ENCODE measurements at places on chromosomes 2 and 18.

DNA sequence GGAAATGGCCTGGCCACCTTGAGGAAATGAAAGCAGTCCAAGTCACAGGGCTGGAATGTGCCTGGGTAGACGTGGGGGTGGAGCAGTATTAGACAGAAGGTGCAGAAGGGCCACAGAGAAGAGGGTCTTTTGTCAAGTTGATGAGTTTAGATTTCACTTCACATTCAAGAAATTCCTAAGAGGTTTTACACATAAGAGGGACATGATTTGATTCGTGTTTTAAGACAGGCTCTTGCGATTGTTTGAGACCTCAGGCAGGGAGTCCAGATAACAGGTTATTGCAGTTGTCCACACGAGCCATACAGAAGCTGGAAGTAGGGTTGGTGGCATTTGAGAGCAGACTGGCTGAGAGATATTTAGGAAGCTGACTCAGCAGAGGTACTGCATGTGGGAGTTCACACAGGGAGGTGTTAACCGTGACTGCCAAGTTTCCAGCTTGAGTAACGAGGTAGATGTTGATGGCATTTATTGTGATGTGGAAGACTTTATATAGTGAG is 64.6 kb downstream of the NEB start:
- DNase-seq = no peak

- peak; percentile 41 for DNase-seq
Observed at GRCh38 chr2:203582468-203582867, 47.4 kb upstream of the RAPH1 start.

- DNase-seq = no peak
Observed at GRCh38 chr18:42533009-42533575, 578.1 kb downstream of the PIK3C3 start.

DNA sequence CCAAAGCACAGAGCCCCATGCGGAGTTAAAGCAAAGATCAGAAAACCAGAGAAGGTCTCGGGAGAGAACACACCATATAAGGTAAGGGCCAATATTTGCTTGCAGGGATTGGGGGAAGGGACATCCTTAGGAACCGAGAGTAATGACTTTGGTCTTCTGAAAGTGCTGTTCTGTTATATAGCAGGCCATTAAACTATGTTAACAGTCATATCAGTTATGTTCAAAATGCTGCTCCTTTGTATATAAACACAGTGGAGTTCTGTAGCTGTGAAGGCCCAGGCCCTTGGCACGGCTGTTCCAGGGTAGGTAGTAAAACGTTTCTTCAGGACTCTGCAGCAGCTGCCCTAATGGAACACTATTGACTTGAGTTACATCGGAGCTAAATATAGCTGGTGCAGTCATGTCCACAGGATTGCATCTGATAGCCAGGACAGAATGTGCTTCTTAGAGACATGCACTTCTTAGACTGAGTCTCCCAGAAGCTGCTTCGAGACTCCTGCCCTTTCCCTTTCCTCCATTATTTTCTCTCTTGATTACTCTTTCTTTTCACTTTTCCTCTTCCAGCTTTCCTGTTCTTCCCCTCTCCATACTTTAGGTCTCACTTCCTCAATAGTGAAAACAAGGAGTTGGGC is 122.4 kb downstream of the SETBP1 start:
- peak; percentile 72 for DNase-seq

GRCh38 chr2:171124541-171124940 is 36.2 kb downstream of the TLK1 start:
- no peak for DNase-seq

DNA sequence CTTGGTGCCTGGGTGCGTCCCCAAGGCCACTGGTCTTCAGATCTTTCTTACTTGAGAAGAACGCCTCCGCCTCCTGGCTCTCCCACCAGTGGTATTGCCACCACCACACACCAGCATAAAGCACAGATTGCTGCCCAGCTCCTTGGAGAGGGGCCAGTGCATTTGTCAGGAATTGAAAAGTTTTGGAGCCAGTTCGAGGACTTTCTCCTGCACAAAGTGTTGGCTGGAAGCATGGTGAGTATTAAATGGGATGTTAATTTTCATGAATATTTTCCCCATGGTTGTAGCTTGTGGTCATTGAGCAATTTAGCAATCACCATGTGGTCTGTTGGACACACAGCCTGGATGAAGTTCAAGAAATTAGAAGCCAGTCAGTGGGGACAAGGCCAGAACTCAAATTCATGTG is 684.6 kb upstream of the FANCL start:
- peak; percentile 84 for DNase-seq

GRCh38 chr2:189177251-189177840 is 2.2 kb downstream of the COL5A2 start:
- peak; percentile 31 for DNase-seq

DNA sequence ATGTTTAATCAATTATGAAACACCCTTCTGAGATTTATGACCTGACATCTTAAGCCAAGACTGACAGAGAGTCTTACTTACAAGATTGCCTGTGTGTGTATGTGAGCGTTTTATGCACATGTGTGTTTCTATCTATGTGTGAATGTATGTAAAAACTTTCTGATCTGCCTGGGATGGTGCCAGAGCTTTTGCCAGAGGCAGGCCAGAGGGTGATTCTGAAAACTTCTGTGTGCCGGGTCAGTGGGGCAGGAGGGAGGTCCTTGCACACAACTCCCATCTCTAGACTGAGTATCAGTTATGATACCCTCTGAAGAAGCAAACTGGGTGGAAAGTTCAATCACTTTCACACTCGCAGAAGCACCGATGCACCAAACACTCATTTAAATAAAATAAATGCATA is 335.0 kb upstream of the NT5C1B start:
- DNase-seq = no peak

DNA sequence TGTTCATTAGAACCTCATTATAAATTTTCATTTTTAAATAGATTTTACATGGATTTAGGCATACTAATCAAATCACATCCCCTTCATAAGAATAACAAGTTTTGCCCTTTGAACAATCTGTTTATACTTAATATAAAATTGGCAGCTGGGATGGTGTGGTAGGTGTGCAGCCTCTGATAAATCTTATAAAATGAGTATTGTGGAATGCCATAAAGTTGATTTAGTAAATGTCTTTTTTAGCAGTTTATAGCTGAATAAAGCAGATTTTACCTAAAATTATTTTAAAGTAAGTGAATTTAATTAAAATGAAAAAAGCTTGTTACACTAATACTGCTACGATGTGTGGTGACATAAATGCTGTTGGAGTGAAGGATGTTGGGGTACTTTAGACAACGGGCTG is 35.5 kb downstream of the VAPA start:
- DNase-seq = no peak

All from fibroblast of gingiva (primary cell).